ENCODE measurements at places on chromosomes 4 and X. TPM values are rescaled to one million over a fixed set of nuclear protein-coding genes. Genes with fewer than 3 reads are reported as not detected.

DNA sequence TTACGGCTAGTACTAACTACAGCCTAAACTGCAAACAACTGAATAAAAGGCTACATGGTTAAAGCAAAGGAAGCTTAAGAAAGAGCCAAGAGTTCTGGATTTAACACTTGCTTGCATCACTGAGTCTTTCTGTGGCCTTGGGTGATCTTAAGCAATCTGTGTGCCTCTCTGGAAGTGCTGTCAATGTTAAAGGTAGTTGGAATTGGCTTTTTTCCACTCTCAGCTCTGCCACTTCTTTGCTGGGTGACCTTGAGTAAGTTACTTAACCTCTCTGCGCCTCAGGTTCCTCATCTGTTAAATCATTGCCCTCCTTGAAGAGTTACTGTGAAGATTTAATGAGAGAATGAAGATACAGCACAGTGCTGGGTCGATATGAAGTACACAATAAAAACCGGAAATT, 15.7 kb downstream of the SLC2A9 start:
- DNase-seq = no peak

AVPR2 gene
- 0.77 TPM for total RNA-seq

GRCh38 chr4:182778222-182778982, 138.8 kb downstream of the DCTD start:
- DNase-seq = no peak

- no peak for DNase-seq
These were observed 458.9 kb upstream of the FSTL5 start for GRCh38 chr4:162622664-162623063.

SPATA4 gene
- not detected for total RNA-seq

DNA sequence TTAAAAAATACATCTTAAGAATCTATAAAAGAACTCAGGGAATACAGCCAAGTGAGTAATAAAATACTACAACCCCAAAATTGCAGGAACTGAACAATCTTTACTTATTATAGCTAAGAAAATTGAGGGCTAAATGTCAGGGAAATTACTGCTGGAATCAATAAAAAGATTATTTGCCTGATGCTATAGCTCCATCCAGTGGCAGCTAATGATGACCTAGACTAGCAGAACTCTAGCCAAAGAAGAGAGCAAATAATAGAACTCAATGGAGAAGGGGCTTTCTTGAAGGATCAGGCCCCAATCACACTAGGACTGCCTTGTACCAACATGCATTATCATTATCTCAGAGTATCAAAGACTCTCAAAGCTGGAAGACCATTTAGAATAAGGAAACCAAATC, 85.0 kb upstream of the FAM241A start:
- DNase-seq = peak; percentile 18

Data from endothelial cell (in vitro differentiated cells).